ENCODE measurements at places on chromosomes 4 and X.

DNA sequence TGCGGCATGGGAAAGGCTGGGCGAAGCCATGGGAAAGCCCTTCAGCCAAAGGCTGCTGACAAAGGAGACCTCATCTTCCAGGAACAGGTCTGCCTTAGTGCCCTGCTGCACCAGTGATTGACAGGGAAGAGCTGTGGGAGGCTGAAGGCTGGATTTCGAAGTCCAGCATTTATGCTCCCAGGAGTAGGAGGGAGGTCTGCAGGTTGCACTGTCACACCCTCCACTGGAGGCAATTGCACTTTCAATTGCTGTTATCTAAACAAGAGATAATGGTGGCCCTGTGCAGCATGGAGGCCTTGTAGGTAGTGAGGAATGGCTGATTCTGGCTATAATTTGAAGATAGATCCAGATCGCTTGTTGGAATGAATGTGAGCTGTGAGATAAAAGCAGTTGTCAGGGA, 43.7 kb downstream of the FAM114A1 start:
- DNase-seq: no peak

- DNase-seq: no peak
Observed at GRCh38 chr4:186630128-186630527, 74.8 kb upstream of the MTNR1A start.

GRCh38 chr4:153023692-153024394, 87.7 kb downstream of the FHDC1 start:
- DNase-seq: no peak

GRCh38 chr4:40856840-40857362, 107.1 kb downstream of the NSUN7 start:
- peak; percentile 72 for DNase-seq

DNA sequence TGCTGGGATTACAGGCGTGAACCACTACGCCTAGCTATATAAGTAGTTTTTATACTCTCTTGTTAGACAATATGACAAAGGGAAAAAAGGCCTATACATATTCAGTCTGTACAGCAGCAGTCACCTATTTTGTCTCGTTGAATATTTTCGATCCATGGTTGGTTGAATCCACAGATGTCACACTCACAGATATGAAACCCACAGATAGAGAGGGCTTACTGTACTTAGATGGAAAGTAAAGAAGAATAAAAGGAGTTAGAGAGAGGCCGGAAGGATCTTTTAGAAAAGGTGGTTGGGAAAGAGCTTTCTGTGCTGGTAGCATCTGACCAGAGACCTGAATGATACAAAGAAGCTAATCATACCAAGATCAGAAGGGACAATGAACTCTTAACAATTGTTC, 38.3 kb upstream of the SPINK2 start:
- DNase-seq: no peak

DNA sequence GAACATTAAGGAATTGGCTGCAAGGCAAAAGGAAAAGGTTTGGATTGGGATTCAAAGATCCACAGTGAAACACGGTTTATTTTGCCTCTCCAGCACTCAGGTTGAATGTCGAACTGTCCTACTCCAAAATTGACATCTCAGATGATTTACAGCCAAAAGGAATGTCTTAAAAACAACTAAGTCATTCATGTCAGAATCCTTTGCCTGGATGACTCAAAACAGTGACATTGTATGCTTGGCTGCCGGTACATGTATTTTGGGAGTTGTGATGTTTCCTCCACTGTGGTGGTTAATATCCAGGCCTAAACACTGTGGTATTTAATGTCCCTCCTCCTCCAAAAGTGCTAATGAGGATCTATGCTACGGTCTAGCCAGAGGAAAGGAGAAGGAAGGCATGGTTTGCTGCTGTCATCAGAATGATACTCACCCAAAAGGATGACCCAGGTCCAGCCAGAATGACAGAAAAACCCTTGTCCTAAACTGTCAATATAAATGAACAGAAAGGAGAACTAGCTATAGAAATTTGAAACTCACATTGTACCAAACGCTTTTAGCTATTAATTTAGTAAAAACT, 20.9 kb downstream of the PGM2 start:
- DNase-seq: no peak

DNA sequence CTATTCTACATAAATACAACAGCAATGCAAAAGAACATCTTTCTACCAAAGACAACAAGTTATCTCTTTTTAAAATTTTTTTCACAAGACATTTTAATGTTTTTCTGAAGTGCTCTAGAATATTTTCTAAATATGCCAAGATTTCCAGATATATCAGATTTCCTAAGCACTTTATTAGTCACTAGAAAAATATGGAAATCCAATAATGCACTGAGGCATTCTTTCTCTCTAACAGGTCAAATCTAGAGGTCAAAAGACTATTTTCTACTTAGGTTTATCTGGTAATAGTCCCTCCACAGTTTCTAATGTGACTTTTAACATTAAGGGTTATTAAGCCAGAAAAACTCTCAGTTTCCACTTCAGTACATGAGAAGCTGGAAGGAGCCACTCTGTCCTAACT, 1041.2 kb upstream of the INTU start:
- DNase-seq: no peak

DNA sequence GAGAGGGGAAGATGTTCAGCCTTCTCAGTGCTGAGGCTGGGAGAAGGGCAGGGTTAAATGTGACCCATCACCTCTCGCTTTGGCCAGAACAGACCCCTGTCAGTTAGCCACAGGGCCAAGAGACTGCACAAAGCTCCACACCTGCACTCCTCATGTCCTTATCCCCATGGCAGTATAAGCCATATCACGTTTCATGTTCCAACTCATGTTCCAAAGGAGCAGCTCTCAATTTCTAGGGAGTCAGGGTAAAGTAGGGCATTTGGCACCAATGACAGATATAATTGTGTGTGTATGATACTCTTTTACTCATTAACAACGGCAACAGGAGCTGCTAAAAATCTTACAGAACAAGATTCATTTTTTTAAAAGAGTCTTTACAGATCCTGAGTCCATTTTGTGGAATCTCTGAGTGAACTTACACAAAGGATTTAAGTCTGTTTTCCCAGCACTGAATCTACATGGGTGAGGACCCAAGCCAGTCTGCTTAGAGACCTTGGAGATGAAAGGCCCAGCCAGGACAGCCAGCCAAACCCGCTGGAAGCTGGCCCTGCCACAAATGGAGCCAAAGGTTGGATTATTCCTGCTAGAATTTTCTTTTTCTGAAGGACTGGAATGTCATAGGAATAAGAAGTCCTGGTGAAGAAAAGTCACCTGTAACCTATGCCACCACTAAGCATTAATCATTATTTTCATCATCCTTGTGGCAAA, 129.1 kb upstream of the SMAD1 start:
- no peak for DNase-seq

GRCh38 chr4:56668267-56668666, 12.8 kb downstream of the HOPX start:
- DNase-seq: peak; percentile 37

GRCh38 chrX:10235851-10236250, 79.1 kb downstream of the CLCN4 start:
- DNase-seq: no peak
